ENCODE measurements at places on chromosomes 6 and 20.

DNA sequence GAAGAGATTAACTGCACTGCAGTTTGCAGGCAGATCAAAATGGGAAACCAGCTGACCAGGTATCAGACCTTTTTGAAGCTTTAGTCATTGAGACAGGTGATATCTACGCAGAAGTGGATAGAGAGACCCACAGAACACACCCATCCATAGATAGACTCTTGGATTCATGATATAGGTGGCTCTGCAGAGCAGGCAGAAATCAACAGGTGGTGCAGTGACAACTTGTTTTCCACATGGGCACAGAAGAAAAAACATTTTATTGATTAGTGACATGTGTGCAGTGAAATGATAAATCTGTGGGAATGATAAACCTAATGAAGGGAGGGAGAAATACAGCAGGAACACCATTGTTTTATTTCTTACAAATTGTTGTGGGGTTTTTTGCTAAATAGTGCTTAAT, 45.2 kb downstream of the NUDT3 start:
- DNase-seq, result no peak

DNA sequence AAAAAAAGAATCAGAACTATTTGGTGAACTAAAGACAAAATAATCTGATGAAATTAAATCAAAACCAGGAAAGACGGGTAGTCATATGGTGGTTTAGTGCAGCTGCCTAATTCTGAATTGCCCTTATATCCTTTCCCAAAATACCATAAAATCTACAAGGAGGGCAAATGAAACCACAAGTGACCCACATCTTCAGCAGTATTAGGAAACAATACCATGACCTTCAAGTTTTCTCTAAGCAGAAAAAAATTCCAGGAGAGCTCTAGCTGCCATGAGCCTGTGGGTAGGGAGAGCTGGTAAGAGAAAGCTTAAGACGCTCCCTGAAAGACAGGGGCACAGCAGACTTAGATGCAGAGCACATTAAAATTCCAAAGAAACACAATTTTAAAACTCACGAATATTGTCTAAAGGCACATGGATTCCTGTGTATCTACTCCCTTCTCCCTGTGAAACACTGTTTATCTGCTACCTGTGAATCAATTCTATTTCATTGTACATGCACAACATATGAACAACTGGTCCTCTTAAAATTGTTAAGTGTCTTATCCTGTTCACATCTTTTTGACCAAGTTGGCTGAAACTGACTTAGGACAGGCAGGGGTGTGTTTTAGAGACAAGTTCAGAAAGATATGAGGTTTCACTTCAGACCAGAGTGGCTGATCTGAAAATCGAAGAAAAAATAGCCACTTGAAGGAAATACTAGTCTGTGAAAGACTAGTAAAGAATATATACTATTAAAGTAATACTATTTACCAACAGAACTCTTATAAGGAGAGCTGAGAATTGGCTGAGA, 153.6 kb upstream of the SHLD1 start:
- no peak for DNase-seq

DNA sequence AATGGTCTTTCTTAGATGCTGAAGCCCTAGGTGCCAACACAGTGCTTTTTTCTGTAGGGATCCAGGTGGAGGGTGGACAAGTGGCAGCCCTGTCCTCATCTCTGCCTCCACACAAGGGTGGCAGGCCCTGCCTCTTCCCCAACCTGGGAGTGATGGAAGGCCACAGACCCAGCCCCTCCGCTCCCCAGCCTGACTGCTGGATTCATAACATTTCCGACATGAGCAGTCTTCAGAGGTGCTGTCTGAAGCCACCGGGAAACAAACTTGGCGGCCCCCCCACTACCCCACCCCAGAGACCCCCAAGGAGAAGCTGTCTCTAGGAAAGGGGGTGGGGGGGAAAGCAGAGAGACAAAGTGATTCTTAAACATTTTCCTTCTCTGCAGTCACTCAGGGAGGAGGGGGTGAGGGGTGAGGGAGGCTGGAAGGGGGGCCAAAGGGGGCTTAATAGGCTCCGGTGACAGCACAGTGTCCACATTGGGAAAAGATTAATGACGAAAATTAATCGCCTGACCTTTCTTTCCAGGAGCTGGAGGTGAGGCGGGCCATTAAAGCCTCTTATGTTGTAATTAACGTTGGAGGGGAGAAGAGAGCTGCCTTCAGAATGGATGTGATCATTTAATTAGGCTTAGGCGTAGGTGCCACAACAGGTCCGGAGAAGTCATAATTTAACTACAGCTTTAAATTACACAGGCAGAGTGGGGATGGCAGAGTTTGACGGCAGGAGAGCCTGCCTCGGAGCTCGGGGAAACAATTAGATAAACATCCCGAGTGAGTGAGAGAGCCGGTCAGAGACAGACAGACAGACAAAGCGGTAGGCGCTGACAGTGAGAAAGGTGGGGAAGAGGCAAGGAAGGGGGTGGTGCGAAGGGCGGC, 76.8 kb upstream of the FOXP4 start:
- no peak for DNase-seq

DNA sequence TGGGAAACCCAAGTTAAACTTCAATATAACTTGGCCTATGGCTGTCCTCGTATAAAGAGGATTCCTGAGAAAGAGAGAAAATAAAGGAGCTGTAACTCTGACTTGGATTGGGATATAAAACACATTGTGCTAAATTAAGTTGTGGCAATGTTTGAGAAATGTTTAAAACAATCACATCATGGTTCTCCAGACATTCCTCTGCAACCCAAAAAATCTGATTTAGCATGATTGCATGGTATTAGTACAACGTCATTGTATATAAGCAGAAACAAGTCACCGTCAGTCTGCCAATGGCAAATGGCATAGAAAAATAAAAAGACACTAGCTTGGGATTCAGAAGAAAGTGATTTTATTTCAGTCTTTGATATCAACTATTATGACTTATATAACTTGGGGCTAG, 140.2 kb upstream of the FAM83B start:
- DNase-seq, result no peak

GRCh38 chr20:40519918-40520317, 169.1 kb downstream of the MAFB start:
- no peak for DNase-seq

- no peak for DNase-seq
These were observed 71.0 kb upstream of the CD83 start for GRCh38 chr6:14046476-14047068.

- DNase-seq, result no peak
These were observed 69.3 kb downstream of the MDN1 start for GRCh38 chr6:89750338-89750737.

GRCh38 chr6:63487103-63487813, 85.0 kb upstream of the LOC128125822 start:
- no peak for DNase-seq

GRCh38 chr6:148342350-148343046, at the start of gene SASH1:
TSS of gene SASH1 (plus strand) at chr6:148342838. CDS start at chr6:148343068, 230 bp downstream.
- peak; percentile 86 for DNase-seq

DNA sequence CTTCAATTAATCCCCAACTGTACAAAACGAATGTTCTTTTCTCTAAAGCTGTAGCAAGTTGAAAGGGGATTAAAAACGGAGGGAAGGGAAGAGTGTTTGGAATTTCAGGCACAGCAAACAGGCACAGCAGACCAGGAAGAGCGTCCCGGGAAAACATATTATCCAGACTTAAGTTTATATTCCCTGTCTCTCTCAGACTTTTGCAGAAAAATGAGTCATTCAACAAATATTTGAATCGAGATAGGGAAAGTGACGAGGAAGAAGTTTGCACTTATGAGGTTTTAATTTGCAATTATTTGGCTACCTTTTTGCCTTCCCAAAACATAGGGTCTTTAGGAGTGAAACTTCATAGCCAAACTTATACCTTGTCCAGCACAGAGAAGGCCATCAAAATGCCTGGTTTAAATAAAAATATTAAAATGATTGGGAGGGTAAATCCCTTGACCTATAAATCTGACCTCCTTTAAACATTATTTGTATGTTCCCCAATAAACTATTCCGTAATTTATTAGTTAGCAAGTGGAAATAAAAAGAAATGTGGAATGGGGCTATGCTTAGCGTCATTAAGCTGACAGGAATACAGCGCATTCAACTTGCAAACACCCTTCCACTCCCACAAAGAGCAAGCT, 16.0 kb downstream of the HFE start:
- DNase-seq, result no peak

DNA sequence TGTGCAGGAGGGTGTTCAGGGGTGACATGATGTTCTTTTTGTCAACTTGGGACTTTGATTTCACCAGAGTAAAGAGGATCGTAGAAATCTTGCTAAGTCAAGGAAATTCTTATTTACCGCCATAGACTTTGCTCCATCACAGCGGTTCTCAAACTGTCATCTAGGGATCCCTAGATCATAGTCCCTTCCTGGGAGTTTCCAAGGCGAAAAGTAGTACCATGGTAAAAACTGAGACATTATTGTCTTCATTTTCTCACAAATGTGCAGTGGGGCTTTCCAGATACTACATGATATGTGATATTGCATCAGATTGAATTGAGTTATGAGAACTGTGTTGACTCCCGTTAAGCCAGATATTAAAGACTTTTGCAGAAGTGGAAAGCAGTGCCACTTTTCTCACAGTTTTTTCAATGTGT, 79.7 kb downstream of the JARID2 start:
- no peak for DNase-seq

- no peak for DNase-seq
These were observed 43.6 kb downstream of the MDGA1 start for GRCh38 chr6:37653933-37654565.

DNA sequence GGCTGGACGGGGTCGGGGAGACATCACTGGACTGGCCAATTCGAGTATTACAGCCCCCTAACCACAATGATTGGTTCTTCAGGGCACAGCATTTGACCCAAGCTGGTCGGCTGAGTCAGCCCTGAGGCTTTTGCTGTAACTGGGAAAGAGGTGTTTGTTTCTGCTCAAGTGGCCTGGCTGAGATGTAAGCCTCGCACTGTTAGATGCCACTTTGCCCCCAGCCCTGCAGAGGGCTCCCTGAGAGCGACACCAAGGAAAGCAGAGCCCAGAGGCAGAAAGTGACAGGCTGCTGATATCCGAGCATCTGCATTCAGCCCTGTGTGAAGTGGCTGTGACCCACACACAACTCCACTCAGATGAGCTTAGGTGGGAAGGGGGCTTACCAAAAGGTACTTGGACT, 19.4 kb downstream of the ERGIC3 start:
- DNase-seq, result no peak

DNA sequence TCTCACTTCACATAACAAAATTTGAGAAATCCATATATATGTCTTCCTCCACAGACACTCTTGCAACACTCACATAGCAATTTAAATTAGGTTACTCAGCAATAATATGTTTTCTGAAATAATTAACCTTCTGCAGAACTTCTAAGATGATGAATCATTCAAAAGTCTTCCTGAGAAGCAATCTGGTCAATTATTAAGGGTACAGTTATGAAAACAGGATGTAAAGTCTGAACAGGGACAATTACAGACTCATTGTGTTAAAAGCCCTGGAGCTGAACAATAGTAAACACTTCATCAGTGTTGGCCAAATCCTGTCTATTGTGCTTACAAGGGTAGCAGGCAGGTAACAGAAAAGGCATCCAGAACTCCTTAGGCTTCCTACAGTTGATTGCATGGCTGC, 75.4 kb downstream of the FILIP1 start:
- no peak for DNase-seq

- no peak for DNase-seq
These were observed 253.0 kb downstream of the RFPL4B start for GRCh38 chr6:112600168-112600567.

DNA sequence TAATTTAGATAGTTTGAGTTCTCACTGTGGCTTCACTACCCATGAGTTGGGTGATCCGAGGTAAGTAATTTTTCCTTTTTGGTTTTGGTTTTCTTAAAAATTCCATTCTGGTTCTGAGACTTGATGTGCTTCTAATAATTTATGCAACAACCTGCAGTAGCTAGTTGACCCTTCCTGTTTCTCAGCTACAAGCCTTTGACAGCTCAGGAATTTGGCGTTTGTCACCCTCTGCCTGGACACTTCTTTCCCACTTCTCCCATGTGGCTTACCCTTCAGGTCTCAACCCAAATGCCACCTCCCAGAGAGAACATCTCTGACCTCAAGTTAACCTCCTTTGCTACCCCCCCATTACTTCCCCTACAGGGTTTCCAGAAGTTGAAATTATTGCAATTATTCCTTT, 49.7 kb upstream of the TSHZ2 start:
- no peak for DNase-seq

DNA sequence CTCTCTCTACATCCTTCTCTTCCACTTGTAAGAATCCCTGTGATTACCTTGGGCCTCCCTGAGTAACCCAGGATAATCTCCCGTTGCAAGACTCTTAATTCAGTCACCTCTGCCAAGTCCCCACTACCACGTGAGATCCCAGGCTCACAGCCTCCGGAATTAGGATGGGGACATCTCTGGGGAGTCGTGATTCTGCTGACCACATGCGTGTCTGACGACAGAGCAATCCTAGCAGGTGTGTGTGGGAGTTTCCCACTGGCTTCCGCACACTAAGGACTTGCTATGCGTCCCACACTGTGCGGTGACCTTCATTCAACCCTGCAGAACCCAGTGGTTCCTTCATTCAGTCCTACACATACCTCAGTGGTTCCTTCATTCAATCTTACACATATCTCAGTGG, 11.9 kb downstream of the CDH4 start:
- no peak for DNase-seq

- no peak for DNase-seq
These were observed 34.1 kb upstream of the TIAM2 start for GRCh38 chr6:154960854-154961530.

GRCh38 chr20:6704132-6704861, 63.2 kb upstream of the BMP2 start:
- no peak for DNase-seq

DNA sequence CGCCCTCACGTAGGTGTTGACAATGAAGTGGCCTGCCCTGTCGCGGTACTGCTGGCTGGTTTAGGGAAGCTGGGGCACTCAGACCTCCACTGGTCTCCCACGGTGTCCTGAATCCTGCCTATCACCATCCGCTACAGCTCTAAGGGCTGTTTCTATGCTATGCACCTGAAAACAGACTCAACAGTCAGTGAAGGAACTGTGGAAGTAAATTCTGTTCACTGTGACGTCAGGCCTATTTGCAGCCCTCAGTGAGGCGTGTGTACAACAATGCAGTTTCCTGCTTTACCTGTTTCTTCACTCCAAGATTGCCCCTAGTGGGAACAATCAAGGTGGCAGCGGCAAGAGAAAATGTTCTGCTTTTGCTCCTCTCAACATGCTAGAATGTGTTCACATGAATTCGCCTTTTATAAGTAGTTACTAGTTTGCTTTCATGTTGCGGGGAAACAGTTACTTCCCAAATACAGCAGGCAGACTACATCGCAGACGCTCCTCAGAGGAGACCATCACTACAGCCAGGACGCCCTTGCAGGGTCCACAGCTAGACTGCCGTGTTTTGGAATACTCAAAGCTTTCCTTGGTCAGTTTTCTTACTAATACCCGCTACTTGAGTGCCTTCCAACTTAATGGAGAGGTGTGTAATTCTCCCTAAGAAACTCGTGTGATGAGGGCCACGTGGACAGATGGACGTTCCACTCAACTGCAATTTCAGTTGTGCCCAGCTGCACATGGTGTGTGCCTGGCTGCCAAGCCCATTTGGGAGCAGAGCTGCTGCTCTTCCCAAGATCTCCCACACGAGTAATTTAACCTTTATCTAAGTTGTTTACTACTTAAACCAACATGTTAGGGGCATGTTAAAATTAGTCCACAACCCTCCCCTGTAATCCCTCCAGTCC, 25.4 kb downstream of the DIDO1 start:
- no peak for DNase-seq
